ENCODE measurements at places on chromosomes 3 and 15.

- no peak for DNase-seq
Observed at GRCh38 chr15:91784973-91785709, 68.4 kb upstream of the SLCO3A1 start.

DNA sequence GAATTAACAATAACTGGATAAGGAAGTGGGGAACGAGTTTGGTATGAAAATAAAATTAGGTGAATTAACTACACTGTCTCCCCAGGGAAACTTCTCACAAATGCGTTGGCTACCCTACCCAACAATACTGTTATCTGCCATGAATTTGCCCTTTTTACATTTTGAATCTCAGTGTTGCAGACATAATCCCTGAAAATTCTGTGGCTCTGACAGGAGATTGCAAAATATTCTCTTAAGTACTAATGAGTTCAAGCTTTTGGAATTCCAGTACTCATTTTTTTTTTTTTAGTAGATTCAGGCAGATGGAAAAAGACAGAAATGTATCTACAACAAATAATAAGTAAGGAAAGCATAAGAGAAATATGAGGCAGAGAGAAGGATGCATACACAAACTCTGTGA lies 332.6 kb downstream of the LSAMP start:
- no peak for DNase-seq

DNA sequence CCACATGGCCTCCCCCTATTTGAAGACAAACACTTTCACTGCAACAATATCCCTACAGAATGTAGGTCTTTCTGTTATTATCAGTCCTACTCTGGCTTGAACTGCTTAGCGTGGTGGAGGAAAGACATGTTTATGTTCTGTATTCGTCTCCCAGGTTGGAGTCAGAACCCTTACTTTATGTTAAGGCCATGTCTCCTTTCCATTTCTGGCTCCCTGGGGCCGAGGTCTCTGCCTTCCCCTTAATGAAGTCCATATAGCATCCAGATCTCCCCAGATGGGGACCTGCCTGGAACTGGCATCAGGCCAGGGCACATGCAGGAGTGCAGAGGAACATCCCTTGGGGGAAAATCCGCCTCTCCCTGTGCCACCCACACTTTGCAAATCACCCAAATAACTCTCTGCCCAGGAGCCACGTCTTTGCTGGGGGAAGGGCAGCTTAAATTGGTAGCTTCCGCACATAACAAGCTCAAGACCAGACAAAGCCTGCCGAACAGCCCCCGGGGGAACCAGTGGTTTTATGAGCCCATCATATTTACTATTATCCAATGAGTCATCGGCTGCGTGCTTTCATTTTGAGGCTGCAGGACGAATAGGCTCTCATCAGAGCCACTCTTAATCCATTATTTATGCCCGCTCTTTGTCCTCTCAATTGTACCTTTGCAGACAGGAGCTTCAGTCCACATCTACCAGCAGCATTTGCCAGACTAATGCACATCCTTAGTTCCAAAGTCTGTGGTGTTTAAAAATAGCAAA lies 237.0 kb downstream of the UACA start:
- DNase-seq = no peak

DNA sequence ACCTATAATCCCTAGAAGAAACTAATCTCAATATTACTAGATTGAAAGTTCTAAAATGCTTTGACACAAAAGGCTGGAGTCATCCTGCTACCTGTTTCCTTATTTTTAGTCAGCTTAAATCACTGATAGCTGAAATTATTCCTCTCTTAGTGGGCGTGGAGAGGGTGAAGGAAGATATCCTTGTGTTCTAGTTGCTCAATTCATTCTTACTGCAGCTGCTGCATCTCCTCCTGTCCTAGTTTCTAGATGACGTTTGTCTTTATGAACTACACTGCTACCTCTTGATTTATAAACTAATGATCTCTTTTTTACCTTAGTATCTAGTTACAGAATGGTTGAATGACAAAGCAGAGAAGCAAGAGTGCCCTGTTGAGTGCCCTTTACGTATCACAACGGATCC lies 50.7 kb downstream of the SETD5 start:
- DNase-seq = no peak
